ENCODE measurements at places on chromosomes 6 and 20.

GRCh38 chr20:33863440-33864323 lies 52.5 kb downstream of the CHMP4B start:
- DNase-seq = no peak

DNA sequence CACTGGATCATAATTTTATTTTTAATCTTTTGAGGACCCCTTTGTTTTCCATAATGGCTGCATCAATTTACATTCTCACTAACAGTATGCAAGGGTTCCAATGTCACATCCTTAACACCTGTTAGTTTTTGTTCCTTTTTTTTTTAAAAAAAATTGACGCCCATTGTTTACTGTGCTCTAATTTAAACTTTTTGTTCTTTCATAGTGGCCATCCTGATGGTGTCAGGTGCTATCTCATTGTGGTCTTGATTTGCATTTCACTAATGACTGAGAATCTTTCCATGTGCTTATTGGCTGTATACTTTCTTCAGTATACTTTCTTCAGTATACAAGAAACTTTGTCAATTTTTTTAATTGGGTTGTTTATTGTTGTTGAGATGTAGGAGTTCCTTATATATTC lies 347.0 kb downstream of the RNGTT start:
- no peak for DNase-seq

GRCh38 chr6:136102991-136103688 lies 147.0 kb downstream of the MTFR2 start:
- no peak for DNase-seq

GRCh38 chr6:156889469-156889868 lies 112.3 kb downstream of the ARID1B start:
- DNase-seq = no peak

GRCh38 chr6:89434150-89434499 lies 1.2 kb downstream of the ANKRD6 start:
- DNase-seq = no peak

DNA sequence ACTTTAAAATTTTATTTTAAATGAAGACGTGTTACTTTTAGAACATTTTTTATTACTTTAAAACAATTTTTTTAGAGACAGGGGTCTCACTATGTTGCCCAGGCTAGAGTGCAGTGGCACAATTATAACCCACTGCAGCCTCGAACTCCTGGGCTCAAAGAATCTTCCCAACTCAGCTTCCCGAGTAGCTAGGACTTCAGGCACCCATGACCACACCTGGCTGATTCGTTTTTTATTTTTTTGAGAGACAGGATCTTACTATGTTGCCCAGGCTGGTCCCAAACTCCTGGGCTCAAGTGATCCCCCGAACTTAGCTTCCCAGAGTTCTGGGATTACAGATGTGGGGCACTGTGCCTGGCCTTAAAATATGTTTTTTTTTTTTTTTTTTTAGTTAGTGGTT lies 287.7 kb downstream of the GMDS start:
- DNase-seq = no peak

DNA sequence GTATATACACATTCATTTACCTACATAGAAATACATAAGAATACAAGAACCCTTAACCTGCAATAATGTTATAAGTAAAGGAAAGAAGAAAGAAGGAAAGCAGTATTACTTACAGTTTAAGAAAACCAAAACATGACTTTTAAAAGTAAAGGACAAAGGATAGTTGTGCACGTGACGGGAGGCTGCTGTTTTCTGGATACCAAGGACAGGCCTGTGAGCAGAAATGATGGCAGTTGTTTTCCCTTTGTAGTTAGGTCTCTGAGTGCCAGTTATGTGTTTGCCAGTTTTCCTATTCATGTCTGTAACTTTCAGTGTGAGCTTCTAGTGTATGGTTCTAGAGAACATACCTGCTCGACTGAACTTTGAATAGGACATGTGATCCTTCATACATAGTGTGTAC lies 54.8 kb downstream of the FAM120B start:
- no peak for DNase-seq

DNA sequence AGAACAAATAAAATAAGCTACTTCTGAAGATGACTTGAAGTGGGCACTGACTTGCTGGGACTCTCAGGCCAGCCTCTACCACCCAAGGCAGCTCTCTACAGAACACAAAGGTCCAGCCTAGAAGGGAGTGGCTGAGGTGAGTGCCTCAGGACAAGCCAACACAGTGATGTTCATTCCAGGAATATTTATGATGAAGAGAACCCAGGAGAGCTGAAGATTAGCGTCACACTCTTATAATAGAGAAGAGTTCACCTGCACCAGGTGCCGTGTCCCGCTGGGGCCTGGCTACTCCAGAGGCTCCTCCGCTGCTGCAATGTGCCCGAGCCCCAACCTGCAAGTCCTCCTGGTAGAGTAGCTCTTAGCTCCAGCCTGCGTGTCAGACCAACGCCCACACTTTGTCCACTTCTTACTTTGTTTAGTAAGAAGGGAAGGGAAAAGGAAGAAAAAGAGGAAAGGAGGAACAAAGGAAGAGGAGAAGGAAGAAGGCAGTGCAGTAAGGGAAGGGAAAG lies 182.4 kb upstream of the QKI start:
- DNase-seq = no peak

Data from GM12892 (cell line).